ENCODE measurements at places on chromosomes 12 and 14.

GRCh38 chr14:53213761-53214160 lies 60.6 kb upstream of the DDHD1 start:
- DNase-seq, result no peak

DNA sequence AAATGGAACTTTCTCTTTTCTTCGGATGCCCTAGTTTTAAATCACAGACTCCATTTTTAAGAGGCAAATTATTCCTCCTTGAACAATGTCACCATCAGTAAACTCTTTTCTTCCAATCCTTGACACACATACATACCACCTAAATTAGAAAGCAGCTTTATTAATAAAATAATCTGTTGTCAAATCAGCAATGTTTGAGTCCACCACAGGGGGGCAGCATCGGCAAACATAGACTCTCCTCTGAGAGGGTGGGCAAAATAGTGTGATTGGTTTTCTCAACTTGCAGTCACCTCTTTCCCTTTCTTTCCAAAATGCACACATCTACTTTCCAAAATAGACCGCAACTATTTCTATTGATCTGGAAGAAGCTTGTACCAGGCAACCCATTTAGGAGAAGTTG lies 438.4 kb upstream of the OR4E1 start:
- DNase-seq, result peak; percentile 67

DNA sequence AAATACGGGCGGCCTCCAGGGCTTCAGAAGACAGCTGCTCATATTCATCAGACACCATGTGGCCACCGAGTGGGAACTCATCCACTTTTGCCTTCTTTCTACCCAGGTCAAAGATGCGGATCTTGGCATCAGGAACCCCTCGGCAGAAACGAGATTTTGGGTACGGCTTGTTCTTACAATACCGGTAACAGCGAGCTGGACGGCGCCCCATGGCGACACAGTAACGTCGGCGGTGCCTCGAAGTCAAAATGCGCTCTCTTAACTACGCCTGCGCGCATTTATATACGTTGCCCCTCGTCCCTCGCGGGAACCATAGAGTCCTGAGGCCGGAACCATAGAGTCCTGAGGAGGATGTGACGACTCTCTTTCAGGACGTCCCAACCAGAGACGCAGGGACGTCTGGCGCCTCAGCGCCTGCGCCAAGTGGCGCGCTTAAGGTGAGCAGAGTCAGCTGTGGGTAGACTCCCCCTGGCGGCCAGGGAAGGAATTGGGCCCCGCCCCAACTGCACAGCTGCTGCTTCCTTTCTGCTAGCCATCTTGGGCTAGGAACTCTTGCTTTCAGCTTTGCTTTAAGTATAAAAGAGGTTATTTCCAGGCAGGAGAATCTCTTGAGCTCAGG lies at the start of gene RPL10L:
Gene RPL10L (minus strand): TSS at position 256 of the 619 bp plus-strand sequence. CDS start 45 bp downstream, at position 211.
- peak; percentile 24 for DNase-seq

- DNase-seq, result no peak
Observed at GRCh38 chr14:63632932-63633514, 8.6 kb downstream of the WDR89 start.

DNA sequence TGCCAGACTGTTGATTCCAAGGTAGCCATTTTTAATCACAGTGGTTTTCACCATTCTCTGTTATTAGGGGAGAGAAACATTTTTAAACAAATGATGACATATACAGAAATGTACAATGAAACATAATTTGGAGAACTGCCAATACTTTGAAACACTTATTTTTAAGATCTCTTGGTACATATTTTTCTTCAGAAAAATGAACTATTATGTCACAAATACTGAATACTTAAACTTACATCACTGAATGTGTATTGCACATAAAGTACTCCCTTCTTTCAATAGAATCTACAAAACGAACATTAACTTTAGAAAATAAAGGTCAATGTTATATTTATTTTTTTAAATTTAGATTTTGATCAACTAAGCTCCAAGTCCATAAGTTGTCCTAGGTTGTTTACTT lies 71.7 kb upstream of the CPNE8 start:
- DNase-seq, result no peak

- no peak for DNase-seq
Observed at GRCh38 chr14:55915456-55915855, 202.8 kb upstream of the PELI2 start.

DNA sequence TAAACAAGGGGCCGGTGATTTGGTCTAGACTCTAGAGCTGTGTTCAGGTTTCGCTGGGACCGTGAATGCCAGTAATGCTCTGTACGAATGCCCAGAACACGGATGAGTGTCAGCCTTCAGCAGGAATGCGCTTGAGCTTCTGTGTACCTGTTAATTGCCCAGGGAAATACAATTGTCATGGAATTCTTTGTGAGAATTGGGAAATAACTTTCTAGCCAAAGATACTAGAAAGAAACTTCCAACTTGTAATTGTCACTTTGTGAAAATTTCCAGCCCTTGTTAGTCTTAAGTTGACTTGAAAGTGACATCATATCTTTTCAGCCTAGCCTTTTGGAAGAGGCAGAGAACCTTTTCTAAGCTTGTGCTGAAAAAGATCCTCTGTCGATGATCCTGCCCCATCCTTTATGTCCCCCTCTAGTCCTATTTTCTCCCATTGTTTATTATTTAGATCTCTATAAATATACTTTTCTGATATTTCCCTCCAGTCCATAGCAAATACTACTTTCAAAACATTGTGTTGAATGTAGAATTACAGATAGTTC lies 2.7 kb downstream of the CHST11 start:
- no peak for DNase-seq

DNA sequence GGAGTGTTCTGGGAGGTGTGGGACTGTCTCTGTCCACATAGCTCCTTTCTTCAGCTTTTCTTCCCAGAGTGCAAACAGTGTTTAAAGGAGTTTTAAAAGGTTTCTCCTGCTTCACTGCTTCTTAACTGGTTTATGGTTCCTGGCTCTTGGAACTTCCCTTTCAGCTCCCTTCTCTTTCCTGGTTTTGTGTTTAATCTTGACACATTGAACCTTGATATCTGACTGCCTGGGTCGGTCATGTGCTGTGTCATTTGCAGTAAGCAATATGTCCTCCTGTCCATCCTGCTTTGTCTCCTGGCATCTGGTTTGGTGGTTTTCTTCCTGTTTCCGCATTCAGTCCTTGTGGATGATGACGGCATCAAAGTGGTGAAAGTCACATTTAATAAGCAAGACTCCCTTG lies 2.2 kb downstream of the TMEM106C start:
- no peak for DNase-seq

DNA sequence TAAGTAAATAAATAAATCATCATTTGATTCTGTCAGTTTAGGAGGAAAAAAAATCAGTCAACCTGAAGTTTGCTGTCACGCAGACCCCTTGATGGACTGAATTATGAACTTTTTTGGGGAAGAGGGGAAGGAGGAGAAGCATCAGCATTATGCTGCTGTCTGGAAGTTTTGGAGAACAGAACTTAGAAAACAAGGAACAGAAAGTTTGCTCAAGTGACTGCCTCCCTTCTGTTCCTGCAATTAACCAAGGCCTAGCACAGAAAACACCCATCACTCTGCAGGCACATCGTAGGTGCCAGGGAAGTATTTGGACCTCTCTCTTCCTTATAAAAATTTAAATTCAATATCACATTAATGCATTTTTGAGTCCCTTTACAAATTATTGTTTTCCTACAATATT lies 283.8 kb downstream of the VRK1 start:
- no peak for DNase-seq

- no peak for DNase-seq
Observed at GRCh38 chr12:28795311-28795710, 353.8 kb upstream of the FAR2 start.

- no peak for DNase-seq
Observed at GRCh38 chr14:59585891-59586554, 9.4 kb upstream of the CCDC175 start.

DNA sequence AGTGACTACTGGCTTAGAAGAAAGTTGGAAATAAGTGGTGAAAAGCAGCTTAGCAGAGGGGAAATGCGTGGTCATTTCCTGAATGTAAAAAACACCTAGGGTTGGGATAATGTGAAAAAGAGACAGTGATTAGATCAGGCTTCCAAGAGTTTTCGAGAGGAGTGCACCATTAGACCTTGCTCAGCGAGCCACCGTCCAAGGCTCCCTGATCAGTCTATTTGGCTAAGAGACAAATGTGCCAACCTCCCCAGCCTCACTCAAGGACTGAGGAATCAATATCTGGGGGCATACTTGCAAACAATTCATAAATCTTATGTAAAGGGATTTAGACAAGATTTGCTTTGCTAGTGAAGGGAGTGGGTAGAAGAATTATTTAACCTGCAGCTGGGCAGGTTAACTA lies 594.5 kb downstream of the NRXN3 start:
- no peak for DNase-seq

DNA sequence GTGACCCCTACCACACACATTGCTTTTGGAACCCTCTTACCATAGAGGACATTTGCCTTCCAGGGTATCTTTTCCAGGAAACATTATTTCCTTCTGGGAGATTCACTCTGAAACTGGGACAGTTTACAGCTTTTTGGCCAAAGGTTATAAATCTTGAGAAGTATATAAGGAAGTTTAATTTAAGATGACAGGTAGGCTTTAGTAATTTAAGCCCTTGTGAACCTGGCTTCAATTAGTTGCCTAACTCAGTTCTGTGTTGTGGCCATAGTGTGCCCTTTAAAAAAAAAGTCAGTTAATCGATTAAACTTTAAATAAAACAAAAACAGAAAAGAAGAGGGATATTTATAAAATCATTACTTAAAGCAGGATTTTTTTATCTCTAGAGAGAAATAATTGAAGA lies 142.9 kb downstream of the NAV3 start:
- no peak for DNase-seq
